ENCODE measurements at places on chromosomes 5 and 9.

- DNase-seq = no peak
Measured at GRCh38 chr5:132372127-132372526, 2.6 kb downstream of the SLC22A5 start.

GRCh38 chr9:120892748-120893610 lies 16.0 kb upstream of the PHF19 start:
- DNase-seq = no peak

- no peak for DNase-seq
Measured at GRCh38 chr5:132692632-132692967, 18.8 kb downstream of the IL4 start.

- no peak for DNase-seq
Measured at GRCh38 chr5:14472986-14473567, 108.5 kb upstream of the OTULINL start.

DNA sequence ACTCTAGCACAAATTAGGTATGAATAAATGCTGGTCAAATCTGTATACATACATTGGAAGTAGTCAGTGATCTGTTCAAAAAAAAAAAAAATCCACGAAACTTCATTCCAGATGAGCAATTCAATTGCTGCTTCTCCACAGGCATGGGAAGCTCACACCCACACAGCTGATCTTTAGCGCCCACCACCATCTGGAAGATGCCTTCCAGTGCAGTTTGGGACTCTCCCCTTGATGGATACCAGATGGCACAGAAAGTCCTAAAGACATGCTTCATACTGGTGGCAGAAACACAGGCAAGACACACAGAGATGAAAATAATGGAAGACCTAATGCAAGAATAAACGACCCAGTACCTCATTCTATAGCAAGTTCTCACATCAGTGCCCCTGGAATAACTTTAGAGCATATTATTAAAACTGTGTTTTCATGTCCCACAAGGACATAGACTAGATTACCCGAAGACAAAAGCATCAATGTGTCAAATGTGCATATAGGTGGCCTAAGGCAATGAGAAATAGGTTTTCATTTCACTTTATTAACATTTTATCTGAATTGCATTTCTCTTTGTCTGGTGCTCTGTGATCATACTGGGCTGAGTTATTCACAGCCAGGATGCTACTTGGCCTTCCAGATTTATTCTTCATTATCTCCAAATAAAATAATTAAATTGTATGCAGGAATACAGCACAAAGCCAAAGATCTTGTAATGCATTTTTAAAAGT lies 135.4 kb upstream of the TAS2R1 start:
- DNase-seq = no peak

DNA sequence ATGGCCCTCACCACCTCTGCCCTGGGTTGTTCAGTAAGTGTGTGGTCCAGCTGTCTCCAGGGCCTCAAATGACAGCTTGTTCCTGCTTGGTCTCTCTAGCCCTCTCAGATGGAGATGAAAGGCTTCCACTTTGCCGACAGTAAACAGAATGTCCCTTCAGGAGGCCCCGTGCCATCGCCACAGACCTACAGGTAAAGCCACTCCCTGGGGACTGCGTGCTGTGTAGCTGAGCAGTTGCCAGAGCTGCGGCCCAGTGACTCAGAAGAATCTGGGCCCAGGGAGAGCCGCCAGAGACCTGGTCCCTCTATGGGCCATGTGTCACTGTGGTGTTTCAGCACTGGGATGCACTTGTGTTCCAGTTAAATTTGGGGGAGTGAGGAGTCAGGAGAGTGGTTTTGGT lies 10.6 kb upstream of the POMT1 start:
- DNase-seq = no peak

GRCh38 chr5:946720-947625 lies 54.3 kb downstream of the TRIP13 start:
- DNase-seq = no peak

GRCh38 chr5:88390481-88390880 lies 121.8 kb upstream of the TMEM161B start:
- no peak for DNase-seq

GRCh38 chr5:144042156-144042555 lies 128.3 kb downstream of the YIPF5 start:
- no peak for DNase-seq

DNA sequence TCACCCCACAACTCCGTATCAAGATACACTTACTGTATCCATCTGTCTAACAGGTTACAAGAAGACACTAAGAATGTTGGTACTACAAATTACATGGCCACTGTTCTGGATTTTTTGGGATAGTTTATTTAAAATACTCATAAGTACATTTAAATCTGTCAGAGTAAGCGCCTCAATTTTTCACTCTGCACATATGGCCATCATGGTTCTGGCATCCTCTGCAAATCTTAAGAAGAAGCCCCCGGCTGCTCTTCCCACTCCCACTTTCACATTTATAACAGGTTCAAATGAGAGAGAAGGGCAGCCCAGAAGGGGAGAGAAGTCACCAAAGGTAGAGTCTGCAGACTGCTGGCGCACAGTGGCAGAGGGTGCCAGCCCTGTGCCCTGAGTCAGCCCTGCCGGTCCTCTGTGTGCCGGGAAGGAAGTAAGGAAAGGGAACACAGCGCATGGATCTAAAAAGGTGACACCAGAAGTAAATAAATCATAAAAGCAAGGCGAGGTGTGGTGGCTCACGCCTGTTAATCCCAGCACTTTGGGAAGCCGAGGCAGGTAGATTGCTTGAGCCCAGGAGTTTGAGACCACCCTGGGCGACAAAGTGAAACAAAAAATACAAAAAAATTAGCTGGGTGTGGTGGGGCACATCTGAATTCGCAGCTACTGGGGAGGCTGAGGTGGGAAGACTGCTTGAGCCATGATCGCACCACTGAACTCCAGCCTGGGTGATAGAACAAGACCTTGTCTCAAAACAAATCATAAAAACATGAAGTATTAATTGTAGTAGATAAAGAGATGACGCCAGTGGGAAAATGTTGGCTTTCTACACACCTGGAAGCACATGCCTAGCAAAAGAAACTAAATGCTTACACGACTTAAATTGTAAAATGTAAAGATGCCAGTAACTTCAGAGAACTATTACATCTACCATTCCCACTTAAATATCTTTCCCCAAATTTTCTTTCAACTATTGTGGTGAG lies 30.0 kb downstream of the RNF130 start:
- no peak for DNase-seq

DNA sequence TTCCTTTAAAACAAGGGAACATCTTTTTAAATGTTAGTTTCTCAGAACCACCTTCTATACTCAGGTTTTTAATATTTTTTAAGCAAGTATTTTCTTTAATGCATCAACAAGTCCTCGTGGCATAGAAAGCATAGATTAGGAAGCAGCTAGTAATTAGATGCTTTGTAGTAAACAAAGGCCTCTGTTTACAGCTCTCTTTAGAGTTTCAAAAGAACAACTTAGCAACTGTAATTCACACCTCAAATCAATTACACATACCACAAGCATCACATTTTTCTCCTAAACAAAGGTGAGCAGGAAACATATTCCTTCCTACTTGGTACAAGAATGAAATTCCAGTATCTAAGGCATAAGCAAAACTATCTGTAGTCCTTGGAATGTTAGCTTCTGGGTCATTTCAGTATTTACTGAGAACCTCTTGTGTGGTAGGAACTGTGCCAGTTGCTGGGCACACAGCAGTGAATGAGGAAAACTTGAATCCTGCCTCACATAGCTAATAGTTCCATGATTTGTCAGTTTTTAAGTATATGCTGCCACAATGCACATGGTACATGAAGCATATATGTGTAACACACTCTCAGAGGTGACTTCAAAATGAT lies 249.1 kb downstream of the CEMIP2 start:
- no peak for DNase-seq

DNA sequence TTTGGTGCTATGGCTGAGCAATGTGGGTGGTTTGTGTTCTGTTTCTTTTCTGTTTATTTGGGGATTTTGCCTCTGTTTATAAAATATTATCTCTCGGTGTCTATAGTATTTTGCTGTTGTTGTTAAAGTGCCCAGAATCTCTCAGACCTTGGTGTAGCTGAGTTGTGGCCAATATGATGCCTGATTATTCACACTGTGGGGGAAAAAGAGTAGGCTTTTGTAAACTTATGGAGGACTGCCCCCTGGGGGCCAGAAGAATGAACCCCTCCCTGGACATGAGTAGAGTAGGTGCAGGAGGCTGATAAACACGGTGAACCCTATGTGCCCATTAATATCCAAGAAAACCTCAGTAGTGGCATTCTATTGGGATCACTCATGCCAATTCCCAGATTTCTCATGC lies 49.0 kb upstream of the DPYSL3 start:
- peak; percentile 41 for DNase-seq

DNA sequence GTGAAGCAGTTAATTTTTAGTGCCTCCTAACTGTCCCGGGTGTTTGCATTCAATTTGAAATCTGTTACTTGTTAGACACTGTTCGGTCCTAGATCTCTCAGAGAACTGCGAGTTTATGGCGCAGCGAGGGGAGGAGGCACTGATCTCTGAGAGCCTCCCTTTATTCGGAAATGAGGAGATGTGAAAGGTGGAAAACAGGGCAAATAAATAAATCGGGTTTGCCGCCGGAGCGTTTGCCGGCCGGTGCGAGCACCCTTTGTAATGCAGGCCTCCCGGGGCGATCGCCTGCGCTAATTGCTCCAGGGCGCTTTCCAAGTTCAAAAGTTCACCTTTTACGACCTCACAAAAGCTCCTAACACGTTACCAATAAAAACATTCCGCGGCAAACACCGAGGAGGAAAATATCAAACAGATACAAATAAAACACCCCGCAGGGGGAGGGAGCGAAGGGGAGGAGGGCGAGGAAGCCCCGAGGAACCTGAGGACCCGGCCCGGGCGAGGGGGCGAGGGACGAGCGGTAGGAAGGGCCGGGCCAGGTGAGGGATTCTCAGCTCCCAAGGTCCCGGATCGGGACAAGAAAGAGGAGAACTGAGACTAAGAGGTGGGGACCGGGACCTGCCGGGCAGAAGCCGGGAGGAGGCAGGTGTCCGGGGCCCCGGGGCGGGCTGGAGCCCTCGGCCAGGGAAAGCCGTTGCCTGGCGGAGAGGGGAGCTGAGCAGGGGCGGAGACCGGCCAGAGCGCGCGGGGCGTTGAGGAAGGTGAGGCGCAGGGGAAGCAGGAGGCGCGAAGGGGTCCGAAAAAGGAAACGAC lies 1.4 kb downstream of the NR6A1 start:
- DNase-seq = no peak

DNA sequence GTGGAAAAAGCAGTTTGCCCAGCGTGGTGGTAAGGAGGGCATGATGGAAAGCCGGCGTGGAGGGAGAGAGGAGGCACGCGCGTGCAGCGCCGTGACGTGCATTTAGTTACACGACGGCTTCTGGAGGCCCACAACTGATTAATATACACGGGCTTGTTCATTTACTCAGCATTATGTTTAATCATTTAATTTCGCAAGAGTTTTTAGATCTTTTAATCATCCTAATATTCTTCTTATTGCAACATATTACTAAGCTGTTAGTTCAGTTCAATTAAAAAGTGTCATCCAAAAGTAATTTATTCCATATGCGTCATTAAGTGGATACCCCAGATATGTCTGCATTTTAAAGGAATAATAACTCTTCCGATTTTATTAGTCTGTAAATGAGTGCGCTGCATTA lies 220.5 kb downstream of the HSPA4 start:
- DNase-seq = no peak

- no peak for DNase-seq
Measured at GRCh38 chr5:150653145-150653761, 7.8 kb upstream of the MYOZ3 start.

DNA sequence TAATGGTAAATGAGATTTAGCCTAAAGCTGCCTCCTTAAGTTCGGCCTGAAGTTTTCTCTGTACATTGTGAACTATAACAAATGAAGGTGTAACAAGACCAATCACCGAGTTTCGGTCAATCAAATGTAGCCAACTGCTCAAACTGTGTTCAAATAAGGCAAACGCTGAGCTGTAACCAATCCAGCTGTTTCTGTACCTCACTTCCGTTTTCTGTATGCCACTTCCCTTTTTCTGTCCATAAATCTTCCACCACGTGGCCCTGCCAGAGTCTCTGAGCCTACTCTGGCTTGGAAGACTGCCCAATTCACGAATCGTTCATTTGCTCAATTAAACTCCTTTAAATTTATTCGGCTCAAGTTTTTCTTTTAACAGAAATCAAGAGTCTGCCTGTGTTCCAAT lies 193.5 kb upstream of the KLF9 start:
- DNase-seq = peak; percentile 37

GRCh38 chr5:151016700-151017099 lies 3.7 kb upstream of the GPX3 start:
- DNase-seq = peak; percentile 38

GRCh38 chr9:118438810-118439209 lies 734.6 kb downstream of the TLR4 start:
- DNase-seq = no peak

- no peak for DNase-seq
Measured at GRCh38 chr9:134035041-134036039, 10.1 kb downstream of the BRD3OS start.

GRCh38 chr5:125604104-125604503 lies 819.1 kb upstream of the GRAMD2B start:
- DNase-seq = no peak

GRCh38 chr9:89919171-89919681 lies 314.4 kb downstream of the GADD45G start:
- peak; percentile 40 for DNase-seq

GRCh38 chr9:10371824-10372223 lies 241.0 kb downstream of the PTPRD start:
- no peak for DNase-seq

GRCh38 chr5:104170926-104171325 lies 608.3 kb upstream of the NUDT12 start:
- no peak for DNase-seq

GRCh38 chr9:87898151-87898550 lies 15.5 kb downstream of the SPATA31E1 start:
- DNase-seq = no peak

GRCh38 chr9:136533775-136534157 lies 12.1 kb downstream of the NOTCH1 start:
- DNase-seq = no peak
